NCI-H1694 treated with DMSO at 0.1 percent for 48 hours (cell line): ENCODE measurements at places on chromosomes 6 and 20.
A peak's percentile ranks its signal among the peaks of the same experiment; 100 is the strongest.

DNA sequence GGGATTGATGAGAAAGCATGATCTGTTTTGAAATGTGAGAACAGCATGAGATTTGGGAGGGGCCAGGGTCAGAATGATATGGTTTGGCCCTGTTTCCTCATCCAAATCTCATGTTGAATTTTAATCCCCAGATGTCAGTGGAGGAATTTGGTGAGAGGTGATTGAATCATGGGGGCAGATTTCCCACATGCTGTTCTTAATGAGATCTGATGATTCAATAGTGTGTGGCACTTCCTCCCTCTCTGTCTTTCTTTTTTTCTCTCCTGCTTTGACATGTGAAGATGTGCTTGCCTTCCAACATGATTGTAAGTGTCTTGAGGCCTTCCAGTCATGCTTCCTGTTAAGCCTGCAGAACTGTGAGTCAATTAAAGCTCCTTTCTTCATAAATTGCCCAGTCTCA lies 1060.3 kb upstream of the CITED2 start:
- DNase-seq: no peak

GRCh38 chr20:64236137-64237088 lies 19.1 kb upstream of the PCMTD2 start:
- no peak for DNase-seq

- DNase-seq: no peak
These were observed 219.3 kb downstream of the ARHGAP18 start for GRCh38 chr6:129490521-129491255.

- DNase-seq: no peak
These were observed 336.0 kb downstream of the QKI start for GRCh38 chr6:163750431-163751031.

DNA sequence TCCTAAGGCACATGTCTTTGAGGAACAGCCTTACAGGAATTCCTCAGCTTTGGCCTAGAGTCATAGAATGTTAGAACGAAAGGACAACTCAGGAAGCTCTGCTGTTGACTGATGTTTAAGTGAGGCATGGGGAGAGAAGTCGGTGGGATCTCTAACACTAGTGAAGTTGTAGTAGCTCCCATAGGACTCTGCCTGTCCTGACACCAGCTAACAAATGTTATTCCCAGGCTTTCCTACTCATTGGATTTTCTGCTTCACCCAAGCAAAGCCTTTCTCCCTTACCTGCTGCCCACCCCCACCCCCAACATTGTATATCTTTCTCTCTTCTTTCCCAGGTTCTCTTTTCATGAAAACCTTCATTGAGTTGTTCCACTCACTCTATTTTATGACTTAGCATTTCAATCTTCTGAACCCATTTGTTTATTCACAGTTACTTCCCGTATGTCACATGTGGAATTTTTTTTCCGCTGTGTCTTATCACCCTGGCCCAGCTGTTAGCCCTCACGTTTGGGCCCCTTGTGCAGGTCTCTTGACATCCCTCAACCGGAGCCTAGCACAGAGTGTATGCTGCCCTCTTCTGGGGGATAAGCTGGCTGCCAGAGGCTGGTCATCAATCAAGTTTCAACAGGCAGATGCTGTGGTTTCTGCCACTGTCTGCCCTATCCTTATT lies 39.2 kb upstream of the RNF8 start:
- DNase-seq: peak; percentile 61

- DNase-seq: no peak
These were observed 37.7 kb downstream of the FOXO3 start for GRCh38 chr6:108598305-108598863.

DNA sequence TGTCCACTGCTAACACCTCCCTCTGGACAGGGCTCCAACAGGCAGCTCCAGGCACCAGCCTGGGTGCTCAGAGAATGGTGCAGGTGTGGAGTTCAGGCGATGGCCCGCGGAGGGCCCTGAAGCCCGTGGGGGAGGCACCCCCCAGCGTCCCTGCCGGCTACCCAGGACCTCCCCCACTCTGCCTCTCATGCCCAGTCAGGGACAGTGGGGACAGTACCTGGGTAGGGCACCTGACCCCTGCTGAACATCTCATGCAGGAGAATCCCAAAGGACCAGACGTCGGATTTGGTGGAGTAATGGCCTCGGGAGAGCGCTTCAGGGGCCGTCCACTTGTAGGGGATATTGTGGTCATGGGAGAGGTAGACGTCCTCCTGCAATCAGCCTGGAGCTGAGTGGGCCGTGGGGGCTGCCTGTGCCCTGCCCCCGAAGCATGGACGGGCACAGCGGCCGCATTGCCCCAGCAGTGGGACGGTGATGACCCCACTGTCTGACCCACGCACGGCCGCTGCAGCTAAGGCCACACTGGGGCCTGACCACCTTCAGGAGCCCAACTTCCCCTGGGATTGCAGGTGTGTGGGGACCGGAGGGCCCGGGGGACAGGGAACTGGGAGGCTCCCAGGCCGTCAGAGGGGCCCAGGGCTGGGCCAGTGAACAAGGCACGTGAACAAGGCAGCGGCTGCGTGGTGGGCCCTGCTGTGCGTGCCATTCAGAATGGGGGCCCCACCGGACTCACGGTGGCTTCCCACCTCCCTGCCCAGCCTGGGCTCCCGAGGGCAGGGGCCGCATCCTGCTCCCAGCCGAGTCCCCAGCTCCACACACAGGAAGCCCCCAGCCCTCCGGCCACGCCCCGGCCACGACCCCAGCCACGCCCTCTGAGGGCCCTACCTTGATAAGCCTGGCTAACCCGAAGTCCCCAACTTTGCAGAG lies 7.1 kb downstream of the PTK6 start:
- no peak for DNase-seq

DNA sequence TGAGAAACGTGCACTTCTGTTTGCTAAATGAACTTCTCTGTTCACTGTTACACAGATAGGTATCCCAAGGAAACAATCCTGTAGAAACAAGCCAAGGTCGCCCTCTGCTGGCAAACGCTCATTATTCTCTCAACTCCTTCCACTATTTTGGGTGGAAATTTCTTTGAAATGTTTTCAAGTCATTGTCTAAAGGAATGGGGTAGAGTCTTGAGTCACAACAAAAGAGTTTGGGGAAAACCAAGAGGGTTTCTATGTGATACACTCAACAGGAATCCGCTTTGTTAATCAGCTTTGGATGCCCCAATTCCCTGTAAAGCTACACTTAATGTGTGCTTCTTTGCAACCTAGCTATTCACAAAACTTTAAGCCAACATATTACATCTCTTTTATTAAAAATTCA lies 4.6 kb upstream of the RAE1 start:
- DNase-seq: peak; percentile 10

- no peak for DNase-seq
These were observed 106.4 kb upstream of the CARMIL1 start for GRCh38 chr6:25172819-25173218.

GRCh38 chr6:12174878-12175277 lies 115.3 kb upstream of the EDN1 start:
- DNase-seq: no peak

GRCh38 chr6:163302747-163303146 lies 111.8 kb upstream of the QKI start:
- no peak for DNase-seq
